ENCODE measurements at places on chromosomes 6 and 20. TPM values are rescaled to one million over a fixed set of nuclear protein-coding genes. Genes with fewer than 3 reads are reported as not detected.
A peak's percentile ranks its signal among the peaks of the same experiment; 100 is the strongest.

DNA sequence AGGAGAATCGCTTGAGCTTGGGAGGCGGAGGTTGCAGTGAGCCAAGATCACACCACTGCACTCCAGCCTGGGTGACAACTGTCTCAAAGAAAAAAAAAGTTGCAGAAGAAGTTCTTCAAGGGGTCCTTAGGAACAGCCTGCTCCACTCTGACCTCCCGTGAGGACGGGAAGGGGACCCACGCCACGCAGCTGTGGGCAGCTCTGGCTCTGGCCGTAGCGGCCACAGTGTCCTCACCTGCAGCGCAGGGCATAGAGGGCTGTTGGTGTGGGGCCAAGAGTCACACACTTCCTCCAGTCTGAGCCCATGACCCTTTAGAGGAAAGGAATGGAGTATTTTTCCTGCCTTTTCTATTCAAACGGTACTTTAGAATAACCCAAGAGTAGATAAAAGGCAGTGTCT is 5.4 kb downstream of the NTSR1 start:
- H3K27me3 ChIP-seq: peaks cover 13% of the 10 kb centered on the region
- H3K4me3 ChIP-seq: peak overlapping the region; percentile 19
- no peak overlapping the region for H3K27ac ChIP-seq
- peaks cover 3% of the 10 kb centered on the region for H3K36me3 ChIP-seq
- H3K4me1 ChIP-seq: no peaks in the 10 kb centered on the region
- no peak for DNase-seq

GRCh38 chr6:33297956-33298772 is 578 bp downstream of the RGL2 start:
- peaks cover 27% of the 10 kb centered on the region for H3K4me1 ChIP-seq
- peak; percentile 72 for DNase-seq
- H3K27me3 ChIP-seq: peaks cover 41% of the 10 kb centered on the region
- H3K4me3 ChIP-seq: peak overlapping the region; percentile 100

GRCh38 chr6:51541847-51542246 is 545.6 kb downstream of the PKHD1 start:
- no peaks in the 10 kb centered on the region for H3K36me3 ChIP-seq
- no peak for DNase-seq
- H3K27me3 ChIP-seq: no peaks in the 10 kb centered on the region
- no peak overlapping the region for H3K27ac ChIP-seq

DNA sequence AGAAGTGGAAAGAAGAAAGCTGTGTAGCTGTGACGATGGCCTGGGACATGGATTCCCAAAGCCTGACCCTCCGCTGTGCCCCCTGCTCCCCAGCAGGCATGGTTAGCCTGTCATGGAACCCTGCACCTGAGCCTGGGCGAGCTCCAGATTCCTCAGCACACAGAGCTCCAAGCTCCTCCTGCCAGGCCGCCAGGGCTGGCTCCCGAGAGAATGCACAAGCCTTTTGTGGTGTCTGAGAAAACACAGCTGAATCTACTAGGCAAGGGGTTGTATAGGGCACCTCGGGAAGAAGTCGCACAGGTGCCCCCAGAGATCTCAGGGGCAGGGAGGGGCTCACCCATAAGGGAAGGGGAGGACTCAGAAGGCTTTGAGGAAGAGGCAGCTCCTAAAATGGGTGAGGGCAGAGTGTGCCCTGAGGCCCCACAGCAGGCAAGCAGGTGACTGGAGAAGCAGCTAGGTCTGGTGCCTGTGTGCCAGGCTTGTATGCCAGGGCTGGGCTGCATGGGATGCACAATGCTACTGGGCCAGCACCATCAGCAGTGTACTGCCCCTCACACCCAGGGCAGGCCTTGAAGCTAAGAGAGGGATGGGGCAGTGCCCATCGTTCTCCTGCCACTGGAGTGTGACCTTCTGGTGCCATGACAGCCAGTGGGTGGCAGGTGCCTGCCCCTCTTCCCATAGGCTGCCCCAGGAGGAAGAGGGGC is 64.3 kb upstream of the CD93 start:
- no peak for DNase-seq
- H3K4me1 ChIP-seq: peaks cover 30% of the 10 kb centered on the region

DNA sequence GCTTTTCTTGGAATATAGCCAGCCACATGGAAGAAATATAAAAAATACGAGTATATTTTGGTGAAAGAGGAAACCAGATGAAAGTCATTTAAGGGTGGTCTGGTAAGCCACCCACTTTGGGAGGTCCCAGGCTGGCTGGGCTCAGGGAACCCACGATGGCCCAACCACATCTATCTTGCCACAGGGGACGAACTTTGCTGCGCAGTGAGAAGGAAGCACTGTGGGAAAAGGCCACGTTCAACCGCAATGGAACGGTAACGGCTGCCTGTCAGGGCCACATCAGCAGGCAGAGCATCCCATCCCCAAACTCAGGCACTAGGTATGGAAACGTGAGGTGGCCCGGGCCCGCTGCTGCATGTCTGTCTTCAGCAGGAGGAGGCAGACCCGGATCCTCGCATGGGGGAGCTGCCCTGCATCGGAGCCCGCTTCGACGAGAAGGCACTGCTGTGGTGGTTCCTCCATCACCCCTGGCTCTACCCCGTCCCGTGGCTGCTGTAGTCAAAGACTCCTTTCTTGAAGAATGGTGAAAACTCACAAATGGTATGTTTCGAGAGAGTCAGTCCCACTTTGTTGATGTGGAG is 300.4 kb downstream of the KIF16B start:
- H3K4me3 ChIP-seq: no peak overlapping the region
- no peak overlapping the region for H3K27ac ChIP-seq
- H3K4me1 ChIP-seq: no peaks in the 10 kb centered on the region
- no peak for DNase-seq

- peaks cover 2% of the 10 kb centered on the region for H3K27me3 ChIP-seq
- H3K4me3 ChIP-seq: no peak overlapping the region
- H3K27ac ChIP-seq: no peak overlapping the region
- H3K4me1 ChIP-seq: no peaks in the 10 kb centered on the region
These were observed 32.7 kb upstream of the NKX2-4 start for GRCh38 chr20:21430020-21430419.

GRCh38 chr6:123044341-123044860 is 48.4 kb downstream of the CLVS2 start:
- H3K27ac ChIP-seq: no peak overlapping the region
- H3K36me3 ChIP-seq: no peaks in the 10 kb centered on the region
- no peak for DNase-seq
- H3K4me1 ChIP-seq: no peaks in the 10 kb centered on the region

- no peak overlapping the region for H3K4me3 ChIP-seq
- H3K4me1 ChIP-seq: no peaks in the 10 kb centered on the region
- no peaks in the 10 kb centered on the region for H3K27me3 ChIP-seq
- H3K27ac ChIP-seq: no peak overlapping the region
These were observed 244.6 kb downstream of the GRM1 start for GRCh38 chr6:146273490-146273889.

GRCh38 chr20:41664584-41664983 is 46.4 kb upstream of the CHD6 start:
- H3K27me3 ChIP-seq: no peaks in the 10 kb centered on the region
- no peaks in the 10 kb centered on the region for H3K36me3 ChIP-seq
- DNase-seq: no peak

- H3K4me3 ChIP-seq: peak overlapping the region; percentile 44
- H3K27ac ChIP-seq: peak overlapping the region; percentile 18
- DNase-seq: peak; percentile 61
- H3K36me3 ChIP-seq: peaks cover 10% of the 10 kb centered on the region
- peaks cover 52% of the 10 kb centered on the region for H3K27me3 ChIP-seq
- peaks cover 69% of the 10 kb centered on the region for H3K4me1 ChIP-seq
These were observed 154.0 kb downstream of the TRIM27 start for GRCh38 chr6:28769626-28770402.

DNA sequence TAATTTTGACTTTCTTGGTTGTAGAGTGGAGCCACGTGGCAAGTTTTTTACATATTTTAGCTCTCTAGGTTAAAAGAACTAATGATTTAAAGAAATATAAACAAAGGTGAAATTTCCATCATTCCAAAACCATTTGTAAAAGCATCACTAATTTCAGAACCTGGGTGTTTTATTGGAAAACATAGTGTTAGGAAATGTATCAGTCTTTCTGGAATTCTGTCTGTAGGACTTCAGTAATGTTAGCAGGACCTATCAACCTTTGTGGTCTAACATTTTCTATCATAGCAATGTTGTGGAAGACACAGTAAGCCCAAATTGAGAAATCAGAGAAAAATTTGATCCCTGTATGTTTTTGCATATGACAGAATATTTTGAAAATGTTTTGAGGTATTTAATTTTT is 28.3 kb downstream of the L3MBTL3 start:
- H3K36me3 ChIP-seq: peaks cover 12% of the 10 kb centered on the region
- H3K27ac ChIP-seq: no peak overlapping the region
- no peak for DNase-seq

DNA sequence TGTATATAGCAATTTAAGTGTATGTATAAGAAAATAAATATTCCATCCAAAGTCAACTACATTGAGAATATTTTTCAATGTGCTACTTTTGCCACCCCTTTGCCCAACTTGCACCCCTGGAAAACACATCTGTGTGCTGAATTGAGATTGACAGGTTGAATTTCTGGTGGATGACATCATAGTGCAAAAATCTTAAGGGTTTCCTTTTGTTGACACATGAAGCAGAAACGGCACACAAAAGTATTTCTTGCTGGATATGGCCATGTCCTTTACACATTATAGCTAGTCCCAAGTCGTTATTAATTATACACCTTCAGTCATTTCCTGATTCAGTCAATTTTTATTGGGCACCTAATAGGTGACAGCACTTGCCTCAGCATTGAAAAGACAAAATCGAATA is 188.7 kb upstream of the FBXL4 start:
- H3K4me3 ChIP-seq: no peak overlapping the region
- H3K27me3 ChIP-seq: no peaks in the 10 kb centered on the region
- no peak overlapping the region for H3K27ac ChIP-seq
- no peak for DNase-seq
- no peaks in the 10 kb centered on the region for H3K36me3 ChIP-seq

GRCh38 chr6:113488061-113488460 is 369.1 kb upstream of the MARCKS start:
- no peak overlapping the region for H3K27ac ChIP-seq
- H3K27me3 ChIP-seq: peaks cover 2% of the 10 kb centered on the region
- H3K4me3 ChIP-seq: no peak overlapping the region
- H3K4me1 ChIP-seq: no peaks in the 10 kb centered on the region

GRCh38 chr20:38835792-38836191 is 30.3 kb downstream of the PPP1R16B start:
- no peak overlapping the region for H3K4me3 ChIP-seq
- H3K27me3 ChIP-seq: peaks cover 2% of the 10 kb centered on the region
- DNase-seq: no peak
- H3K36me3 ChIP-seq: peaks cover 15% of the 10 kb centered on the region
- H3K27ac ChIP-seq: no peak overlapping the region

Gene SLC35D3
- total RNA-seq: not detected

Gene NFKBIL1
- 13.4 TPM for total RNA-seq

Gene R3HDML
- total RNA-seq: not detected

Gene SCAF8
- total RNA-seq: 51.4 TPM

Gene GPR31
- total RNA-seq: not detected

Gene SCUBE3
- 1.2 TPM for total RNA-seq

Gene F13A1
- not detected for total RNA-seq

Gene C6orf15
- not detected for total RNA-seq
